Stimulated activated CD4-positive, alpha-beta T cell treated with anti-CD3 and anti-CD28 coated beads, TNF-alpha, amount 100 ng/mL, for 4 hours (primary cell): ENCODE measurements at places on chromosomes 1 and 21.

- no peak for DNase-seq
Measured at GRCh38 chr1:165726169-165726568, 27.8 kb upstream of the ALDH9A1 start.

DNA sequence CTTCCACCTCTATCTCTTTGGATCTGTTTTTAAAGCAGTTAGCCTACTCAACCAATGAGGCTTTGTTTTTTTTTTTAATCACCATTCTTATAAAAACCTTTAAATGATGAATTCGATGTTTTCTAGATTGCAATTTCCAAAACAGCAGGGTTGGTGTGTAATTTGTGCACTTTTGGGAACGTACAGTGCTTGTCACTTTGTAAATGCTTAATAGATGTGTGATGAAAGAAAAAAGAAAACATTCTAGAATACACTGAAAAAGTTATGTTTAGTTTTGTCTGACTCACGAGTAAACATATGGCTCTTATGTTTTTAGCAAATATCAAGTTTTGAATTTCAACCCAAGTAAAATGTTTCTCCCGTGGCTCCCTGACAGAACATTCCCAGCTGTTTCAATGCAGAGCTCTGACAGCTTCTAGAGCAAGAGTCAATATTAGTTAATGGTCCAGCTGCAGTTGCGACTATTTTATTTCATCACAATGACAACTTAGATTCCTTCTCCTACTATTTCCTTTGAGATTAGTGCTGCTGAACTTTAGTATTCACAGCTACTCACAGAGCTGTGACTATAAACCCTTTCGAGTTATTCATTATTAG is 362.5 kb upstream of the ADAMTS5 start:
- no peak for DNase-seq

DNA sequence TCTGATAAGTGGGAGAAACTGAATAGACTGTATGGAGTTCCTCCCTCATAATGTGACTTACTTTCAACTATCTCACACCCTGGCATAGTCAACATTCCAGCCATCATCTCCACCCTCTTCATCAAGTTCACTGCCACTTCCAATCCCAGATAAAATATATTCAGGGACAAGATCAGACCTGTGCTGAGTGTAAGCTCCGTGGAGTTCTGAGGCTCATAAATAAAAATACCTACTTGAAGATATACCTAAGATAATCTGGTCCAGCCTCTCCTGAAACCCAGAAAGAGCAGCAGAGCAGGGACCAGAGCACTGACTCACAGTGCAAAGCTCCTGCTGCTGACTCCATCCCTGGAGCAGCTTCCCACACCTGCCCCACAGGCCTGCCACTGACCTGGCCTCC is 1.7 kb upstream of the LCE7A start:
- DNase-seq: no peak

- no peak for DNase-seq
Measured at GRCh38 chr1:32984455-32985171, 20.0 kb upstream of the RNF19B start.

- DNase-seq: no peak
Measured at GRCh38 chr1:60055336-60055735, 18.2 kb downstream of the C1orf87 start.

- DNase-seq: no peak
Measured at GRCh38 chr1:2448098-2448445, 28.0 kb upstream of the PLCH2 start.

DNA sequence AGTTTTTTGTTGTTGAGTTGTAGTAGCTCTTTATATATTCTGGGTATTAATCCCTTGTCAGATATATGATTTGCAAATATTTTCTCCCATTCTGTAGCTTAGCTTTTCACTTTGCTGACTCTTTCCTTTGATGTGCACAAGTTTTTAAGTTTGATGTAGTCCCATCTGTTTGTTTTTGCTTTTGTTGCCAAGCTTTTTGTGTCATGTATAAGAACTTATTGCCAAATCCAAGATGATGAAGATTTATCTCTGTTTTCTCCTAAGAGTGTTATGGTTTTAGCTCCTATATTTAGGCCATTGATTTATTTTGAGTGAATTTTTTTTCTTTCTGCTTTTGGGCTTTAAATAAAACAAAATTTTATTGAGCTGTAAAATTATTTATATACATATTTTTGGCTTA is 52.1 kb upstream of the KRTAP19-8 start:
- no peak for DNase-seq

GRCh38 chr1:217012659-217013058 is 289.4 kb upstream of the ESRRG start:
- no peak for DNase-seq

DNA sequence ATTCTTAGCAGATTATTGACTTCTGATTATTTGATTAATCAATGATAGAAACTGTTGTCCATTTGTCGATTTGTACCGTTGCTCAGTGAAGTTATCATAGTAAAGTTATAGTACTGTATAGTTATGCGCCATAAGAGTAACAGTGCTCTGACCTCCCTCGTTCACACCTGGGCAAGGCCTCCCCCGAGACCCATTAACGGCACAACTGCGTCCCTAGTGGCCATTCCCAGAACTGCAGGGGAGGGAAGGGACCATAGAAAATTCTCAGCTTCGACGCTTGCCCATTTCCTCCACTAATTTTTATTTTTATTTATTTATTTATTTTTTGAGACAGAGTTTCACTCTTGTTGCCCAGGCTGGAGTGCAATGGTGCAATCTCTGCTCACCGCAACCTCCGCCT is 334.4 kb downstream of the DSCAM start:
- DNase-seq: no peak

DNA sequence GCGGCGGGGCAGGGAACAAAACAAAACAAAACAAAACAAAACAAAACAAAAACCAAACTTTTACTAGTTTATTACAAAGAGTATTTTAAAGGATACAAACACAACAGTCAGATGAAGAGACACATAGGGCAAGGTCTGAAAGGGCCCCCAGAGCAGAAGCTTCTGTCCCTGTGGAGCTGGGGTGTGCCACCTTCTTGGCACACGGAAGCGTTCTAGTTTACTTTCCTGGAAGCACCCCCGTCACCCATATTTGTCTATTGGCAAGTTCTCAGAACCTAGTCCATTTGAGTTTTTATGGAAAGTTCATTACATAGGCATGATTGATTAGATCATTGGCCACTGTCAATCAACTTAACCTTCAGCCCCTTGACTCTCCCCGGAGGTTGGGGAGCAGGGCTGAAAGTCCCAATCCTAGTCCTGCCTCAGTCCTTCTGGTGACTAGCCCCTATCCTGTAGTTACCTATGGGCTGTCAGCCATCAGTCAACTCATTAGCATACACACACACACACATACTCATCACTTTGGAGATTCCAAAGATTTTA is 380.4 kb downstream of the DPYD start:
- DNase-seq: no peak

DNA sequence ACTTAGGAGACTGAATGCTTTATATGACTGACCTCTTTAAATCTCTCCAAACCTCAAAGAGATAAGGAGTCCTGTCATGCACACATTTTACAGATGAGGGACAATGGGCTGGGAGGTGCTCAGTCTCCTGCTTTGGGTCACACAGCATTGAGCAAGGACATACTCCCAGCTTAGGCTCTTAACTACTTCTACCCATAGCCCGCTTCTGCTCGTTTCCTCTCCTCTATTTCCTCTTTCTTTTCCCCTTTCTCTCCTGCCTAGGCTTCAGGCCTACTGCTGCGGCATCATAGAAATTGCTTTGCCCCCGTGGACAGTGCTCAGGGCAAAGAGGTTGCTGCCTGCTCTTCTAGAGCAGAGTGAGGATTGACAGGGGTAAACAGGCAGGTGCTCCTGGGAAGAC is 12.4 kb upstream of the ZNF691 start:
- DNase-seq: no peak

- DNase-seq: no peak
Measured at GRCh38 chr1:232893481-232894313, 56.7 kb upstream of the NTPCR start.

GRCh38 chr1:78355656-78356055 is 135.1 kb upstream of the PTGFR start:
- no peak for DNase-seq

GRCh38 chr1:63643926-63644325 is 50.7 kb downstream of the PGM1 start:
- no peak for DNase-seq
